ENCODE measurements at places on chromosomes 7 and 10.

DNA sequence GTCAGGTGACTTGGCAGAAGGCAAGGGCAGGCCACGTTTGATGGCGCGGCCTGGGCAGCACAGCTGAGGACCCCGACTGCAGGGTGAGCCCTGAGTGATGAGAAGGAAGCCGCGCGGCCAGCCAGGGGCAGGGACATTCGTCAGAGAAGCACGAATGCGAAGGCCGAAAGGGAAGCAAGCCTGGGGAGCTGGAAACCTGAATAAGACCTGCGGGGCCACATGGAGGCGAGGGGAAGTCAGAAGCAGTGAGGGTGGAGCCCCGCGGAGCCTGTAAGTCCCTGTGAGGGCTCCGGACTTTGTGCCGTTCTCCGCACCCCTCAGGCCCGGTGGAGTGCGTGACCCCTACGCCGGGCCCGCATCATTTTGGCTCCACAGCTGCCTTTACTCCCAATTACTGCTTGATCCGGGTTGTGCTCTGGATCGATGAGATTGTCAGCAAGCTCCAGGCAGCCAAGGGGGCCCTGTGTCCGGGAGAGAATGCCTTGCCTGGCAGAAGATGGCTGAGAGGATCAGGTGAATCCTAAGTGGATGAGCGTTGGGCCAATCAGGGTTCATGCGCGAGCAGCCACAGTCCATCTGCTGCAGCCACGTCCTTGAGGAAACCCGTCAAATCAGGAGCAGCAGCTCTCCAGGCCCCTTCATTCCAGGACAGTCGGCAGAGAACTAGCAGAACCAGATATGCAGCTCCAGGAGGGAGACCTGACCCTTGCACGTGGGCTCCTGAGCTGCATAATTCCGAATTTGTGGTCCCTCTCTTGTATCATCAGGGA, 293.3 kb upstream of the SHH start:
- DNase-seq = no peak

- DNase-seq = no peak
These were observed 6.6 kb downstream of the SEMA3A start for GRCh38 chr7:84187813-84188510.

- no peak for DNase-seq
These were observed 155.7 kb upstream of the C7orf33 start for GRCh38 chr7:148434887-148435286.

- DNase-seq = no peak
These were observed 33.4 kb upstream of the FAM133B start for GRCh38 chr7:92623544-92623943.

- DNase-seq = no peak
These were observed 6.1 kb upstream of the SLC29A4 start for GRCh38 chr7:5276611-5277010.

DNA sequence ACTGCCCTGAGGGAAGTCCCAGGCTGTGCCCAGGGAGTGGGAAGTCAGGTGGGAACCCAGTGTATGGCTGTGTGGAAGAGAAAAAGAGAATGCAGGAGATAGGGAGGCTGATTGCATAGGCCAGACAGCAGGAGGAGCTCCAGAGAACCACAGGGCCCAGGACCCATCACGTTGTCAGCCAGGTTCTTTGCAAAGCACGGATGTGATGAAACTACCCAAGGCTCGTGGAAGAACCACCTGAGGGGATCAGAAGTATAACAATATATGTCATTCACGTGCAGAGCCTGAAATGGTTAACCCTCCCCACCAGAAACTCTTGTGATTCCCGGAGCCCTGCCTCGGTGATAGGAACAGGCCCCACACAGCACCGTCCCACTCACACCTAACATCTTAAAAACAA, 83.6 kb downstream of the LARP4B start:
- no peak for DNase-seq

DNA sequence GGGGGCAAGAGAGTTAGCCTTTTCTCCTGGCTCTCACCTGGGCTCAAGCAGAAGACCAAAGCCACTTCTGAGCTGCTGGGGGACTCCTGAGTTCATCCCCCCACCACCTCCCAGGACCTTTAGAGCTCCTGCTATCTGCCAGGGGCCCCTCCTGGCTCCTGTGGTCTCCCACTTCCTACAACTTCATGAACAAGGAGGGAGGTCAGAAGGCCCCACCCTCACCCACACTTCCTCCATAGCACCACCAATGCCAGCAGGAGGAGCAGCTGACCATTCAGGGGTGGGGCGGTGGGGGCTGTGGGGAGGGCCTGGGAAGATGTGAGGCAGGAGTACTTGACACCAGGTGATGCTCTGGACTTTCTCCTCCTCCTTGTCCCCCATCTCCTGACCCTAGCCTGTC, 32.6 kb upstream of the ADCYAP1R1 start:
- no peak for DNase-seq

DNA sequence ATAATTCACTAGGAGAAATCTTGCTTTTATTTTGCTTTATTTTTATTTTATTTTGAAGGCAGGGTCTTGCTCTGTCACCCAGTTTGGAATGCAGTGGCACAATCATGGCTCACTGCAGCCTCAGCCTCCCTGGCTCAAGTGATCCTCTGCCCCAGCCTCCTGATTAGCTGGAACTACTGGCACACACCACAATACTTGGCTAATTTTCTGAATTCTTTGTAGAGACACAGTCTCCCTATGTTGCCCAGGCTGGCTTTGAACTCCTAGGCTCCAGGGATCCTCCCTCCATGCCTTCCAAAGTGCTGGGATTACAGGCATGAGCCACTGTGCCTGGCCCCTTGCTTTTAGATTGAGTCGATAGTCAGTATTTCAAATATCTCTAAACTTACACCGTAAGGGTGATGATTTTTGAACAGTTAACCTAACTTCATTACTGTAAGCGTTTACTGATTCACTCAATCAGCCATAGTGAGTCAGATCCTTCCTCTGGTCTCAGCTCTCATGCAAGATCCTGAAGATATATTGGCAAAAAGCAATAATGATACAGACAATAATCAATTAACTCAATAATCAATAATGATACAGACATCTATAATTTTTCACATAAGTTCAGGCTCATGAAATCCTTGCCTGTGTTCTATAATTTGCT, 239.5 kb downstream of the KIAA1217 start:
- DNase-seq = no peak

GRCh38 chr10:13859979-13860654, 273.4 kb downstream of the PRPF18 start:
- no peak for DNase-seq

GRCh38 chr10:21265622-21266021, 259.9 kb downstream of the SKIDA1 start:
- DNase-seq = no peak

DNA sequence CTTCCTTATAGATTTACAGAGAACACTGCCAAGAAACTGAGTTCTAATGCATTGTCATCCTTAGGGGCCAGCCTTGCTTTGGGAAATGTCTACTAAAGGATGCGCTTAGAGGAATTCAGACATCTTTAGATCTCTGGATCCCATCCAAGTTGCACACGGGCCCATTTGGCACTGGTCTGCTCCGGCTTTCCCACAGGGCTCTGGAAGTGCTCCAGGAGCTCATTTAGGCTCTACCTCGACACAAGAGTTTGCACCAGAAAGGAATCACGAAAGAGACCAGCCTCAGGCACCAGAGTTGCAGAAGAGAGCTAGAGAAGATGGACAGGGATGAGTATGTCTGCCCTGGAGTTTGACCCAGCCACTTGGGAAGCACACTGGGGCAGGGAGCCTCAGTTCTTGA, 150.1 kb upstream of the TMEM72 start:
- no peak for DNase-seq

DNA sequence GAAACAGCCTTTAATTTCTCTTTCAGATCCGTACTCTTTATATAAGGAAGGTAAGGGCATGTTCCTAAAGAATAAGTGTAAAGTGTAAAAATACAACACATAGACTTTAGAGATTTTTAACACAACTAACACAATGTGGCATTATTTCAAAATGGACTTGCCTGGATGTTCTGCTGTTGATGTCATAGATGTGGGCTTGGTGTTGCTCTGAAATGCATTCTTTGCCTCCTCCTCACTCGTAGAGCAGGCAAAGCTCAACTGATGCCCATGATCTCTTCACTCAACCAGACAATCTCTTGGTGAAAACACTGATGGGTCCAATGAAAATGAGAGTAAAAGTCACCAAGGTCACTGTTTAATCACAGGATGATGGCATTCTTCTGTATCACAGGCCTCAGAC, 174.2 kb upstream of the TCERG1L start:
- no peak for DNase-seq

DNA sequence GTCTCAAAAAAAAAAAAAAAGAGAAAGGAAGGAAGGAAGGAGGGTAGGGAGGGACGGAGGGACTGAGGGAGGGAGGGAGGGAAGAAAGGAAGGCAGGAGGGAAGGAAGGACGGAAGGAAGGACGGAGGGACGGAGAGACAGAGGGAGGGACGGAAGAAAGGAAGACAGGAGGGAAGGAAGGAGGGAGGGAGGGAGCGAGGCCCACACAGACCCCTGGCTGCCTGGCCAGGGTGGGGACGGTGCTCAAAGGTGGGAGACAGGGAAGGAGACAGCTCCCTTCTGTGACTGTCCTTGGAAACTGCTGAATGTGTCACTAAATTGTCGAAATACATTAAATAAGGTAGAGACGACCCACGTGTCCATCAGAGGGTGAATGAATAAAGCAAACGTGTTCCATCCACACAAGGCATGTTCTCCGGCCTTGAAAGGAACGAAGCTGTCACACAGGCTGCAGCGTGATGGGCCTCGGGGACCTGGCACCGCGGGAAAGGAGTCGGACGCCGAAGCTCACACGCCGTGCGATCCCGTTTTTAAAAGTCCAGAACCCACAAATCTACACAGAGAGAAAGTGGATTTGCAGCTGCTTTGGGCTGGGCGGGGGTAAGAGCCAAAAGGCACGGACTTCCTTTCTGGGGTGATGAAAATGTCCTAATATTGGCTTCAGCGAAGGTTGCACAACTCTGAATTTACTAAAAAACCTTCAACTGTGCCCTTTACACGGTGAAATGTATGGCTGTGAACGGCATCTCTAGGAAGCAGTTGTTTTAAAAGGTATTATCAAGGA, 23.3 kb downstream of the ADAP1 start:
- no peak for DNase-seq

DNA sequence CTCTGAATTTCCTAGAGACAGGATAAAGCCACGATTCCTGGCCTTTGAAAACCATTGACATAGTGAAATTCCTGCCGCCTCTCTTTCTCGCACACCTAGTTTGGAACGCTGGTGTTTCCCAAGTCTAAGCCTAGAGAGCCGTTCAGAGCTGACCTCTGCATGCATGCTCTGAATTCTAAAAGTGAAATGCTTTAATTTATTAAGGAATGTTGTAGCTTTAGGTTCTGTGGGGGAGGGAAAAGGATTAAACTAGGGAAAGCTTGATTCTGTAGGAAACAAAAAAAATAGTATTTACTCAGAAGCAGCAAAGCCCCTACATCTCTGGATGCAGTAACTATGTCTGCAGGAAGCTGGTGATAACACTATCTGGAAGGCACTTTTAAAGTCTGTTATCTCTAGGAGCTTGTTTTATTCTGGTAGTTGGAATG, 27.3 kb downstream of the PFKP start:
- no peak for DNase-seq

DNA sequence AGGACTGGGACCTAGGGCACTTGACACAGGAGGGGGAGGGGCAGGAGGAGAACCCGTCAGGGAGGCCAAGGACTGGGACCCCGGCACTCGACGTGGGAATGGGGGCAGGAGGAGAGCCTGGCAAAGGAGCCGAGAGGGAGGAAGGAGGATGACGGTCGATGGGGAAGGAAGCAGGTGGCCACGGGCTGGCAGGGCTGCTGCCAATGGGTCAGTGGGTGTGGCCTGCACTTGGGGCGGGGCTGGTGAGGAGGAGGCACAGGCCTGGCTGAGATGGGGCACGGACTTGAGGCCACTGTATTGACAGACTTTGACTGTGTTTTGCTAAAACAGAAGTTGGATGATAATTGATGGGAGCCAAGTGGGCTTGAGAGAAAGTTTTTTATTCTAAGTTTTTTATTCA, 68.9 kb downstream of the RBM33 start:
- no peak for DNase-seq

DNA sequence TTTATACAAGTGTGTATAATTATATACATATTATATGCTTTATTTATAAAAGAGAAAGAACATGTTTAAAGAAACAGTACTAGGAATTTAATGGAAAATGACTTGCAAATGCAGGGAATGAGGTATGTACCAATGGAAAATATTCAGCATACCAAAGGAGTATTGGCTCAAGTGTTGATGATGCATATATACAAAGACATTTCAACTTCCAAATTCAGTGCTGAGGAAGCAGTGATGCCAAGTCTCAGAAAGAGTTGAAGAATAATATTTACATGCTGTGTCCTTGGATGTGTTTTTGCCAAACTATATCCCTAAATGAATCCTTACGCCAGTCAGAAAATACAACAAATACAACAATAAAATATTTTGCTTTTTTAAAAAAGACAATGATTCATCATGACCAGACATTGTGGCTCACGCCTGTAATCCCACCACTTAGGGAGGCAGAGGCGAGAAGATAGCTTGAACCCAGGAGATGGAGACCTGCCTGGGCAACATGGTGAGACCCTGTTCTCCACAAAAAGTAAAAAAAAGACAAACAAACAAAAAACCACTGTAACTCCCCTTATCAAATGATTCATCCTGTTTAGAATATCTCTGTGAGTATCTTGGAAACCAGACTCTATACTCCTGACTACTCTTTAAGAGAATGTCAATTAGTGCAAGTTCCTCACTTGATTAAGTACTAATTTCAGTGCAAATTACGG, 157.2 kb downstream of the CHRM2 start:
- no peak for DNase-seq

GRCh38 chr10:27512548-27512947, 8.4 kb downstream of the RAB18 start:
- no peak for DNase-seq

- no peak for DNase-seq
These were observed 255.5 kb upstream of the SMIM30 start for GRCh38 chr7:113373863-113374262.

- no peak for DNase-seq
These were observed 104.3 kb downstream of the CUL2 start for GRCh38 chr10:34985823-34986222.

- no peak for DNase-seq
These were observed 10.7 kb downstream of the CUTC start for GRCh38 chr10:99742701-99743100.

- no peak for DNase-seq
These were observed 32.1 kb downstream of the GPR158 start for GRCh38 chr10:25206693-25207414.

DNA sequence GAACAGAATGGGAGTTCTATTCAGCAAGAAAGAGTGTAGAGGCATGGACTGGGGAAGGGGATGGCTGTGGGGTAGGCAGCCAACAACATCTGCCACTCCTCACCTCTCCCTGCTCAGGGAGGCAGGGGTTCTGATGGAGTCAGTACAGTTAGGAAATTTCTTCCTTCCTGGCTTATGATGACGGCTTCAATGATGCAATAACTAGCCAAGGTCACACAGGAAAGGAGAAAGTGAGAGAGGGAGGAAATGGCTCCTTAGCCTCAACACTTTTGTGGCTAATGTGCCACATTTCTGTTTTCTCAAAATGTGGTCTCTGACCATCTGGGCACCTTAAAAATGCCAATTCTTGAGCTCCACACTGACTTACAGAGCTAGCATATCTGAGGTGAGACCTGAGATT, 79.3 kb upstream of the PDZD8 start:
- DNase-seq = no peak

Data from globus pallidus (tissue), 1 donor.